CD4-positive, alpha-beta T cell treated with Interleukin-2 at 100 ng/mL for 4 hours (primary cell): ENCODE measurements at places on chromosomes 5 and 9.

DNA sequence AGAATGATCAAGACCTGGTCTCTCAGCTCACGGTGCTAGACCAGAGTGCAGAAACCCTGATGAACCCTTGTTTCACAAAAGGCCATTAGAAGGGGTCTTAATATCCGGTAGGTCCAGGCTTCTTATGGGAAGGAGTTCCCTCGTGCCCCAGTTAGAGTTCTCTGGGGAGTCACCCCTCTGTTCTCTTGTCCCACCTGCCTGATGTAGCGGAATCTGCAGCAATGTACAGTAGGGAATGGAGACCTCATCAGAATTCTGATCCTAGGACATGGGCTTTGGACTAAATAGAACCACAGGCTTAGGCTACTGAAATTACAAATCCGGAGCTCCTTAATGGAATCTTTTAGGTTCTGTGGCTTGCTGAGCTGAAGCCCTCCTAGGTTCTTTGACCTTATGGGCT is 243.6 kb upstream of the IRX2 start:
- no peak for DNase-seq

- no peak for DNase-seq
Measured at GRCh38 chr9:87596862-87597261, 99.2 kb downstream of the DAPK1 start.

DNA sequence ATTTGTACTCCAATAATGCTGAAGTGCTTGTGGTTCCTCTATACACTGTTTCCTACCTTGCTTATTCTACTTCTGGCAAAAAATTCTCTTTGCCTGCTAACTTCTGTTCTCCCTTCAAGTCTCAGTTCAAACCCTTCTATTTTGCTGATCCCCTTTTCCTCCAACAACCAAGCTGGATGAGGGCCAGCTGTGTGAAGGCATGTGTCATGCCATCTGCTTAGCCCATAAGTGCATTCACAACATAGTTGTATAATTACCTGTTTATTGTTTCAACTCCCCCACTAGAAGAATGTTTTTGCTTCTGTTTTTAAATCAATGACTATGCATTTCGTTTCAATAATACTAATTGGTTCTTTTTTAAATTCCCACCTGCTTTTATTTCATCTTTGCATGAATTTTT is 1951.4 kb upstream of the WWC1 start:
- no peak for DNase-seq

GRCh38 chr9:78112004-78112403 is 80.4 kb upstream of the GNAQ start:
- no peak for DNase-seq

GRCh38 chr5:142938266-142938880 is 168.2 kb downstream of the ARHGAP26 start:
- DNase-seq, result no peak

DNA sequence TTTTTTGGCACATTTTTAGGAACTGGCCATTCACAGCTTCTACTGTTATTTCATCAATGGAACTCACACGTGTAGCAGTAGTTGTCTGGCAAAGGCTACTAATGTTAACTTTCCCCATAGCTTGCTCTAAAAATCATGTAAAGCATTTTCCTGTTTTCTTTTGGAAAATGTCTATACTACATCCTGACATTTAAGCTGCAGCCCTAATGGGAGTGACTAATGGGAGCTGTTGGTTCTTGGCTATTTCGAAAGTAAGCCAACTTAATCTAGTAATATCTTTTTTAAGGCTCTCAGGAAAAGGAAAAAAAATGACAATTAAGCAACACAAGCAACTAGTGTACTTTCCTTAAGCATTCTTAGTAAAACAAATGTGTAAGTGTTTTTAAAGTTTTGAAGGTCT is 169.2 kb downstream of the SLC12A2 start:
- DNase-seq, result no peak

- DNase-seq, result no peak
Measured at GRCh38 chr5:151691706-151692105, 5.0 kb upstream of the SPARC start.

GRCh38 chr9:87556039-87556438 is 58.4 kb downstream of the DAPK1 start:
- DNase-seq, result no peak

DNA sequence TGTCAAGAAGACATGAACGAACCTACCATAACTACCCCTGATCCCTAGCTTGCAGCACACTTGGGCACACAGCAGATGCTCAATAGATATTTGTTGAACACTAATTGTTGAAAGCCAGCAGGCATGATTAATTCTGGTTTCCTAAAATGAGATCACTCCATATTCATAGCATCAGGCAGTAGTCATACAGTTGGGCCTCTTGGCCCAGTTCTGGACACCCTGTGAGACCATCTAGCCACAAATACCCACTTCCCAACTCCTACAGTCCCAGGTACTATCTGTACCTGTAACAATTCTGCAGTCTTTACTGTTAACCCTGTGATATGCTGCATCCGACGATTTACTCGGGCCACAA is 24.2 kb downstream of the P4HA2 start:
- DNase-seq, result no peak

- DNase-seq, result no peak
Measured at GRCh38 chr9:91130796-91131318, 230.9 kb downstream of the AUH start.

DNA sequence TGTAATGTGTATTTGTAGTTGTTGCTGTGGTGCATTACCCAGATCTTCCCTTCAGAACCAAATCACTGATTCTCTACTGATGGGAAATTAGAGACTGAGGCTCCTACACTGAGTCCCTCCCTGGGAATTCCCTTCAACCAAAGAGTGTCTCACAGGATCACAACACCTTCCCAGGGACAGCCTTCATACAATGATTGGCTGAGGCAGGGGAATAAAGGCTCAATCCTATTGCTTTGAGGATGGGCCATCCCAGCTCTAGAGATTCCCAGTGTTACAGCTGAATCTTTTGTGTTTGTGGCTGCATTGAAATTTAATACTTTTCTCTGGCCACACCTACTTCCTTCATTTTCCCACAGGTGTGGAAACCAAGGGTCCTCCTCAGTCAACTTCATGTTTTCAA is 96.4 kb upstream of the ELL2 start:
- DNase-seq, result no peak
